Spinal cord (tissue), 10 donors: ENCODE measurements at places on chromosomes 4 and X. TPM values are rescaled to one million over a fixed set of nuclear protein-coding genes. Genes with fewer than 3 reads are reported as not detected.

Gene KLB
- total RNA-seq = 0.06 TPM

Gene MAMLD1
- total RNA-seq = 5.5 TPM

DNA sequence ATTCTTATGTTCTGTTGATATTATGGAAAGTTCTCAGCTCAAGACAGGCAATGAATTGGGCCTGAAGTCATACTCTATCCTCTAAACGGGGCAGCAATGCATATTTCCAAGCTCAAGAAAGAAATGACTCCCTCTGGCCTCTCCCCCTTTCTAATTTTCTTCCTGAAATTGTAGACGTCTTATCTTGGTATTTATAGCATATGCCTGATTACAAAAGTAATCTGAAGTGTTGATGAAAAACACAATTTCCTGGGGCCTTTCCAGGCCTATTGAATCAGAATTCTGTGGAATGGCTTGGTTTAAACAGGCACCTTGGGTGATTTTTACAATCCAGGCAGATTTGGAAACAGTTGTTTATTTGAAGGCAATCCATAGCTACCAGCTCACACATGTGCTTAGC, 21.4 kb upstream of the PGRMC2 start:
- H3K27me3 ChIP-seq = no peaks in the 10 kb centered on the region
- no peak overlapping the region for H3K27ac ChIP-seq
- DNase-seq = no peak
- no peaks in the 10 kb centered on the region for H3K4me1 ChIP-seq

DNA sequence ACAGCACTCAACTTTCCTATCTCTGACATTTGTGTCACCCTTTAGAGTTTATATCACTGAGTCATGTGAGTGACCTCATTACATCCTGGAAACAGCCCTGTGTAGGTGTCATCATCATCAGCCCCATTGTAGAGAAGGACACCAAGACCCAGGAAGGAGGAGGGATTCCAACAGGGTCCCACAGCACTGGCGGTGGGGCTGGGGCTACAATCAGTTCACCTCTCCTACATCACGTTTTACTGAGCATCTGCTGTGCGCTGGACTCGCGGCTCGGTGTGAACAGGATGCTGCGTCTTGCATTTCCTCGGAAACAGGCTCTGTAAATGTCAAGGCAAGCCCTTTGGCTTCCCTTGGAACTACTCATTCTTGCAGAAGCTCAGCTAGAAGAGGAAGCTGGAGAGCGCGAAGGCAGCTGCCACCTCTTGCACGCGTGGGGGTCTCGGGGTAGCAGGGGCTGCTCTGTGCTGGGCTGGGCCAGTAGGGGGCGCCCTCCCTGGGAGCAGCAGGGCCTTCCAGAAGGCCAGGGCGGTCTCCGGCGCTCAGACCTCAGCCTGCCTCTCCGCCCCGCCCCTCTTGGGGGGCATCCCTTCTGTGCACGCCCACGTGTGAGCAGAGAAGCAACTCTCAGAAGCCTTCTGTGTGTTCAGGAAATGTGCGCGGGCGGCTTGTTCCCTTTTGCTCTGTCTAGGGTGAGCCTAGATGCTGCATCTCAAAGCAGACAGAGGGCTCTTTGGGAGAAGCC, 29.0 kb downstream of the REELD1 start:
- no peak overlapping the region for H3K27ac ChIP-seq
- no peaks in the 10 kb centered on the region for H3K36me3 ChIP-seq
- H3K4me3 ChIP-seq = no peak overlapping the region
- H3K4me1 ChIP-seq = peaks cover 32% of the 10 kb centered on the region
- DNase-seq = no peak

GRCh38 chrX:150361777-150362351, 1.3 kb upstream of the MAMLD1 start:
- no peak overlapping the region for H3K27ac ChIP-seq
- H3K4me1 ChIP-seq = peaks cover 21% of the 10 kb centered on the region
- peak overlapping the region; percentile 72 for H3K4me3 ChIP-seq
- H3K27me3 ChIP-seq = peaks cover 3% of the 10 kb centered on the region
- H3K36me3 ChIP-seq = no peaks in the 10 kb centered on the region
- no peak for DNase-seq

GRCh38 chr4:83240379-83240875, 44.2 kb downstream of the COQ2 start:
- no peak overlapping the region for H3K4me3 ChIP-seq
- H3K4me1 ChIP-seq = no peaks in the 10 kb centered on the region
- no peaks in the 10 kb centered on the region for H3K27me3 ChIP-seq
- no peaks in the 10 kb centered on the region for H3K36me3 ChIP-seq
- H3K27ac ChIP-seq = no peak overlapping the region

Gene UGT8
- total RNA-seq = 319 TPM

Gene CYLC1
- 0.10 TPM for total RNA-seq

- DNase-seq = no peak
- no peaks in the 10 kb centered on the region for H3K27me3 ChIP-seq
- no peaks in the 10 kb centered on the region for H3K4me1 ChIP-seq
- no peaks in the 10 kb centered on the region for H3K36me3 ChIP-seq
- no peak overlapping the region for H3K4me3 ChIP-seq
- H3K27ac ChIP-seq = no peak overlapping the region
Measured at GRCh38 chr4:21209860-21210259, 509.6 kb downstream of the PACRGL start.

Gene CPZ
- total RNA-seq = 34.4 TPM

GRCh38 chr4:142284402-142285221, 561.5 kb downstream of the INPP4B start:
- H3K27me3 ChIP-seq = no peaks in the 10 kb centered on the region
- no peak for DNase-seq
- H3K27ac ChIP-seq = no peak overlapping the region
- H3K4me1 ChIP-seq = no peaks in the 10 kb centered on the region
- no peaks in the 10 kb centered on the region for H3K36me3 ChIP-seq

Gene PNPLA4
- total RNA-seq = 22.6 TPM

GRCh38 chrX:115689931-115690330, 129.0 kb downstream of the PLS3 start:
- H3K27ac ChIP-seq = peak overlapping the region; percentile 71
- peaks cover 31% of the 10 kb centered on the region for H3K27me3 ChIP-seq
- H3K4me1 ChIP-seq = no peaks in the 10 kb centered on the region
- no peaks in the 10 kb centered on the region for H3K36me3 ChIP-seq
- no peak for DNase-seq

DNA sequence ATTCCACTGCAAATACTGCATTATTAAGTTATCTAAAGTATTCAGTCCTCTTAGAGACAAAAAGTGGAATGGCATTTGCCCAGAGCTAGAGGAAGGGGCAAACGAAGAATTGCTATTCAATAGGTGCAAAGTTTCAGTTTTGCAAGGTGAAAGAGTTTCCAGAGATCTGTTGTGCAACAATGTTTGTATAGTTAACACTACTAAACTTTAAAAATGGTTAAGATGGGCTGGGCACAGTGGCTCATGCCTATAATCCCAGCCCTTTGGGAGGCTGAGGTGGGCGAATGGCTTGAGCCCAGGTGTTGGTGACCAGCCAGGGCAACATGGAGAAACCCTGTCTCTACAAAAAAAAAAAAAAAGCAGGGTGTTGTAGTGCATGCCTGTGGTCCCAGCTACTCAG, 102.5 kb downstream of the LUZP4 start:
- H3K27ac ChIP-seq = no peak overlapping the region
- H3K27me3 ChIP-seq = peaks cover 7% of the 10 kb centered on the region
- no peak for DNase-seq

- H3K36me3 ChIP-seq = peaks cover 4% of the 10 kb centered on the region
- no peak overlapping the region for H3K4me3 ChIP-seq
- peaks cover 8% of the 10 kb centered on the region for H3K4me1 ChIP-seq
- no peaks in the 10 kb centered on the region for H3K27me3 ChIP-seq
- H3K27ac ChIP-seq = no peak overlapping the region
Measured at GRCh38 chr4:185716577-185717376, 95.2 kb downstream of the SORBS2 start.

DNA sequence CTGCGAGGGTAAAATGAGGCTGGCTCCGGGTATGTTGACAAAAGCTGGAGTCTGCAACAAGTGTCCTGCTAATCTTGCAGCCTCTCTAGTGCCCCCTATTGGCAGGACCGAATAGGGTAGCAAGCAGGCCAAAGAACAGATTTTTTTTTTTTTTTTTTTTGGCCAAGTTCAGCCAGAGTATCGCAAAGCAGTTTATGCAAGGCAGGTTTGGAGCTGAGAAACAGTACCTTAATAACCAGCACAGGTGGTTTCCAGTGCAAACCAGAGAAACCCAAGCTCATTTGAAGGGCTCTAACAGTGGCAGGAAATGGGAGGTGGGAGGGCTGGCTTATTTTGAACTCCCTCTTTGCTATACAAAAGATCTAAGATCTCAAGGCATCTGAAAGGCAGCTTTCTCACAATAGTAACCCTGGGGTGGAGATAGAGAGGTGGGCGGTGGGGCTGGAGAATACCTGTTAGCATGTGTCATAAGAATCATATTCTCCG, 38.2 kb upstream of the OCIAD2 start:
- no peak overlapping the region for H3K27ac ChIP-seq
- H3K4me1 ChIP-seq = no peaks in the 10 kb centered on the region
- no peak for DNase-seq
- H3K4me3 ChIP-seq = no peak overlapping the region
- no peaks in the 10 kb centered on the region for H3K27me3 ChIP-seq

Gene SAGE1
- not detected for total RNA-seq

Gene TLR8
- 0.55 TPM for total RNA-seq

DNA sequence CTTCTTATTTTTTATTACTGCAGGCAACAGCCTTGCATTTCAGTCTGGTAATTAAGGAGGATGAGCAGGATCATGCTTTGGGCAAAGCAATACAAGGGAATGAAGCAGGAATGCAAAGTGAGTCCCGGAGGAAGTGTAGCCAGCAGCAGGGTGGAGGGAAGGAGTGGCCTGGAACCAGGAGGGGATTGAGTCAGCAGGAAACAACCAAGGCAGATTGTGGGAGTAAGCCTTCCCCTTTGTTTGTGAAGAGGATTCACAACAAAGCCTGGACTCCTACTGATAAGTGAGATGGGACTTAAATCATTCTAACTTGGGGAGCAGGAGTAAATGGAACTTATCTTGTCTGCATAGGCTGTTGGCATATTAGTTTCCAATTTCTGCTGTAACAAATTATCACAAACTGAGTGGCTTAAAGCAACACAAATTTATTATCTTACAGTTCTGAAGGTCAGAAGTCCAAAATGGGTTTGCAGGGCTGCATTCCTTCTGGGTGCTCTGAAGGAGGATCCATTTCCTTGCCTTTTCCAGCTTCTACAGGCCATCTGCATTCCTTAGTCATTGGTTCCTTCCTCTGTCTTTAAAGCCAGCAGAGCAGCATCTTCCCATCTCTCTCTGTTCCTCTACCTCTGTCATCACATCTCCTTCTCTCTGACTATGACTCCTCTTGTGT, 93.2 kb upstream of the AP1S2 start:
- DNase-seq = peak; percentile 68
- no peak overlapping the region for H3K27ac ChIP-seq
- H3K27me3 ChIP-seq = peaks cover 17% of the 10 kb centered on the region

Gene CLDN22
- 0.06 TPM for total RNA-seq

- no peaks in the 10 kb centered on the region for H3K27me3 ChIP-seq
- no peak overlapping the region for H3K4me3 ChIP-seq
- no peaks in the 10 kb centered on the region for H3K4me1 ChIP-seq
- H3K36me3 ChIP-seq = no peaks in the 10 kb centered on the region
- peak; percentile 8 for DNase-seq
Measured at GRCh38 chr4:155353923-155354540, 22.7 kb downstream of the MAP9 start.

Gene LGI2
- total RNA-seq = 6.4 TPM

DNA sequence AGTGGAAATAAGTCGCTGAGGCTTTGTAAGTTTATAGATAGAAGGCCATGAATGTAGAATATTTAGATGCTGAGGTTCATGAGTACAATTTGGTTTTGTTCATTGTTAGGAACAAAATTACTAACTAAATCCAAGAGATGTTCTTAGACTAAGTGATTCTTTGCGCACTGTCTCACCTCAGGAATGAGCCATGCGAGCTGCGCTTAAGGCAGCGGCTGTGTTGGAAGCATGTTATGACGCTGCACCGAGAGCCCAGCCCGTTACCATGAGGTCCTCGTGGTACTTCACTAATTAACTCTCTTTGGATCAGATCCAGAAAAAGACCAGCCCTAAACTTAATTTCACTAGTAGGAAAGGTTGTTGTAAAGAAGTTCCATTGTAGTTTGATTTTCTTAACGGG, 166.2 kb downstream of the RAPGEF2 start:
- H3K4me3 ChIP-seq = peak overlapping the region; percentile 52
- peak; percentile 66 for DNase-seq
- peaks cover 8% of the 10 kb centered on the region for H3K4me1 ChIP-seq

- no peak overlapping the region for H3K27ac ChIP-seq
- H3K36me3 ChIP-seq = peaks cover 41% of the 10 kb centered on the region
- no peaks in the 10 kb centered on the region for H3K27me3 ChIP-seq
- no peak overlapping the region for H3K4me3 ChIP-seq
- no peak for DNase-seq
Measured at GRCh38 chr4:108031427-108032083, 41.9 kb downstream of the HADH start.

- H3K4me3 ChIP-seq = no peak overlapping the region
- no peak for DNase-seq
- no peak overlapping the region for H3K27ac ChIP-seq
- H3K36me3 ChIP-seq = no peaks in the 10 kb centered on the region
- H3K27me3 ChIP-seq = no peaks in the 10 kb centered on the region
Measured at GRCh38 chrX:83658731-83659130, 150.6 kb downstream of the POU3F4 start.

DNA sequence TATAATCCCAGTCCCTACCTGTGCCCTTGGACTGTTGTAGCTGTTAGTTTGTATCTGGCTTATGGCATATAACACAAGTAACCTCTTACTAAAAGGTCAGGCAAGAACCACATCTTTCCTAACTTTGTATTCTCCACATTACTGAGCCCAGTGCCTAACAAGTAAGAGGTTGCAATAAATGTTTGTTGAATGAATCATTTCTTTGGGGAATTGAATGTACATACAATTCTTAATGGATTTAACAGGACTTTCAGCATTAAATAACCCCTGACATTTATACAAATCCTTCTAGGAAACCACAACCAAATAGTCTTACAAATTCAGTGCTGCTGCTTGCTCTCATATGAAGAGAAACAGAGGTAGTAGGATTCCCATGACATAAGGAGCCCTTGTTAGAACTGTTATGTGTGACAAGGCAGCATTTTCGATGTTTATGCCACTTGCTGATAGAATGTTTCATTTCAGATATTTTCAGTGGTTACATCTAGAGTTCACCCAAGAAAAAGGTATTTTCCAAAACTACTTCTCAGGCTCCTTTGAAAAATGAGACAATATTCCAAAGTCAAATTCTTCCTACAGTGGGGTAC, 62.0 kb downstream of the MBNL3 start:
- no peaks in the 10 kb centered on the region for H3K36me3 ChIP-seq
- no peaks in the 10 kb centered on the region for H3K4me1 ChIP-seq
- H3K4me3 ChIP-seq = no peak overlapping the region
- H3K27me3 ChIP-seq = peaks cover 4% of the 10 kb centered on the region
- no peak overlapping the region for H3K27ac ChIP-seq

DNA sequence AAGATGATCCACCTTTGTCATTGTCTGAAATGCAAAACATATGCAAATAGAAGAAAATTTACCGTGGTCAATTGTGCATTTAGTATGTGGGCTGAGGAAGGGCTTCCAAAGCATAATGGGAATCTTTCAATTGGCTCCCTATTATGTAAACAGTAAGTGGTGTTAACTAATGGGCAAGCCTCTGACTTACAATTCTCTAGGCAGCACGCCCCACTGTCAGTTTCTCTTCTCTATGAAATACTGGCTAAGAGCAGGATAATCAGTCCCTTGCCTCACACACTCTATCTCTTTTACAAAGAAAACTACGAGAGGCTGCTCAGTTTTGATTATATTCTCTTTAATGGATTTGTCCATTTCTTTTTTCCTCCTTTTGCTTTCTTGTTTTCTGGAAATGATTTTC, 1272.6 kb downstream of the PCDH19 start:
- no peaks in the 10 kb centered on the region for H3K4me1 ChIP-seq
- no peaks in the 10 kb centered on the region for H3K36me3 ChIP-seq
- H3K27ac ChIP-seq = no peak overlapping the region

Gene FRYL
- 120 TPM for total RNA-seq

Gene ASB12
- total RNA-seq = 0.30 TPM
